Activated CD4-positive, alpha-beta memory T cell treated with anti-CD3 and anti-CD28 coated beads for 36 hours (primary cell): ENCODE measurements at places on chromosomes 5 and 9. TPM values are rescaled to one million over a fixed set of nuclear protein-coding genes. Genes with fewer than 3 reads are reported as not detected.

DNA sequence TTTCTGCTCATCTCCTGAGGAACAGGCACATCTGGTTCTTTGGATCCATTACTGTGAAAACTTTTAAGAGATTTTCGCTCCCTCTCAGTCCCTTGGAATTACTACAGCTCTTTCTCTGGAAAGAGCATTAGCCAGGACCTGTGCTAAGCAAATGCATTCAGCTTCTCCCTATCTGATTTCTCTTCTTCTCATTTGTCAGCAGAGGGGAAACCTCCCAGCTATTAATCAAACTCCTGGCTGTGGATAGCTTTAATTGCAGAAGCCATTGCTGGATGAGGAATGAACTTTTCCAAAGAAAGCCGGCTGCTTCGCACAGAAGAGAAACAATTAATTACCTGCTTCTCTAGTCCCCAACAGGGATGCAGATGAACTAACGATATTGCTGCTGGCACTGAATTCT lies 37.9 kb downstream of the TLR4 start:
- no peak for DNase-seq
- H3K27ac ChIP-seq = no peak overlapping the region
- peaks cover 18% of the 10 kb centered on the region for H3K27me3 ChIP-seq
- H3K4me3 ChIP-seq = no peak overlapping the region
- no peaks in the 10 kb centered on the region for H3K36me3 ChIP-seq
- H3K4me1 ChIP-seq = peaks cover 3% of the 10 kb centered on the region

- H3K36me3 ChIP-seq = no peaks in the 10 kb centered on the region
- no peaks in the 10 kb centered on the region for H3K4me1 ChIP-seq
- no peaks in the 10 kb centered on the region for H3K27me3 ChIP-seq
Observed at GRCh38 chr5:19855931-19856330, 132.1 kb downstream of the CDH18 start.

GRCh38 chr5:172035049-172035448 lies 28.6 kb upstream of the FBXW11 start:
- peaks cover 10% of the 10 kb centered on the region for H3K36me3 ChIP-seq
- no peak overlapping the region for H3K27ac ChIP-seq
- peak; percentile 27 for DNase-seq
- H3K4me1 ChIP-seq = peaks cover 12% of the 10 kb centered on the region

Gene TRPM6
- 0.10 TPM for total RNA-seq

Gene TTC39B
- 30.3 TPM for total RNA-seq

Gene GPR21
- total RNA-seq = 0.31 TPM
